Inflammatory macrophage treated with lipopolysaccharide for 1 hour (primary cell): ENCODE measurements at places on chromosomes 16 and 17.
A peak's percentile ranks its signal among the peaks of the same experiment; 100 is the strongest.

- no peak for DNase-seq
Observed at GRCh38 chr16:88904676-88905365, 38.4 kb upstream of the PABPN1L start.

GRCh38 chr16:12146966-12147365 lies 170.4 kb downstream of the SNX29 start:
- no peak for DNase-seq

- no peak for DNase-seq
Observed at GRCh38 chr17:752620-753219, 656 bp upstream of the GEMIN4 start.

- DNase-seq, result no peak
Observed at GRCh38 chr17:34578656-34579016, 746 bp upstream of the TMEM132E start.

GRCh38 chr16:74052016-74052415 lies 244.6 kb upstream of the PSMD7 start:
- DNase-seq, result peak; percentile 2

- DNase-seq, result peak; percentile 47
Observed at GRCh38 chr17:10652984-10653659, 4.0 kb downstream of the MYH3 start.

DNA sequence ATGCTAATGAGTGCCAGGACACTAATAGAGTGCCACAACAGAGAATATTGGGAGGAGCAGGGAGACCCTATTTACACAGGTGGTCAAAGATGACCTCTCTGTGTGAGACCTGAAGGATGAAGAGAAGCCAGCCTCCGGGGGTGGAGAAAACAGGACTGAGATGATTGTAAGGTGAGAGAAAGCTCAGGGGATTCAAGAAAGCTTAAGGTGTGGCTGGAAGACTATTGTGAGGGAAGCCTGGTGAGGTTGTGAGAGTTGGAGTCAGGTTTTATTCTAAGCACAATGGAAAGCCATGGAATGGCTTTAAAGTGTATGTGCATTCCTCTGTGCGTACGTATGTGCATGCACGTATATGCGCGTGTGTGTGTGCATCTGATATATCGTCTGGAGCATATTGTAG lies 10.4 kb upstream of the MARCHF10 start:
- no peak for DNase-seq

DNA sequence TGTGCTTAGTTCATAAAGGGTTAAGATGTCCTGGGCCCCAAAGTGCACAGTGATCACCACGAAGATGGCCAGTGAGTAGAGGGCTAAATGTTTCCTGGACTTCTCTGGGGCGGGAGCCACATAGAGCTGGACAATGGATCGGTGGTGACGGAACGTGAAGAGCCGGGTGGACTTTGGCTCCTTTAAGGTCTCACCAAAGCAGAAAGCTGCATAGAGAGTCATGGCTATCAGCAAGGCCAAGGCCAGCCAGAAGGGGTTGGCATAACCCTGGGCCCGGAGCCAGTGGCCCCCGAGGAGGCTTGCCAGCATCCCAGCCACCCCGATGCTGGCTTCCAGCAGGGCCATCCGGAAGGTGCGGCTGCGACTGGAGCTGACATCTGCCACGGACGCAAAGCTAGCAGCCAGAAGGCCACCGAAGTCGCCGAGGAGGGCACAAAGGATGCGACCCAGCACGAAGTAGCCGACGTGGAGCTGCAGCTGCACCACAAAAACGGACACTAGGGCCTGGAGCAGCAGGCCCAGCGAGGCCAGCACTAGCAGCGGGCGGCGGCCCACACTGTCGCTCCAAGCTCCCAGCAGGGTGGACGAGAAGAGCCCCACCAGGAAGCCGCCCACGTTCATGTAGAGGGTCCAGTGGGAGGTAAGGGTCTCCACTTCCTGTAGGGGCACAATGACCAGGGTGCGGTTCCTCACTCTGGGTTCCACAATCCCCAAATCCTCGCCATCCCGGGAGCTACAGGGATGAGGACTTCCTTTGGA lies 1.0 kb downstream of the SLC46A1 start:
- no peak for DNase-seq

DNA sequence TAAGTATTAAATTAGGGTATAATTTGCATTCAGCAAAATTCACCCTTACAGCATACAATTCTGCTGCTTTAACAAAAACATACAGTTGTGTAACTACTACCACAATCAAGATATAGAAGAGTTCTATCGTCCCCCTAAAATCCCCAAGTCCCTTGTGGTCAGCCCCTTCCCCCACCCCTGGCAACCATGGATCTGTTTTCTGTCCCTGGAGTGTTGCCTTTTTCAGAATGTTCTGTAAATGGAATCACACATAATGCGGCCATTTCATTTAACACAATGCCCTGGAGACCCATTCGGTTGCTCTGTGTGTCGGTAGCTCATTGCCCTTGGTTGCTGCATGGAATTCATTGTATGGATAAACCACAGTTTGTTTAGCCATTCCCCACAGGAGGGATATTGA lies 190.2 kb downstream of the IRX5 start:
- DNase-seq, result no peak

DNA sequence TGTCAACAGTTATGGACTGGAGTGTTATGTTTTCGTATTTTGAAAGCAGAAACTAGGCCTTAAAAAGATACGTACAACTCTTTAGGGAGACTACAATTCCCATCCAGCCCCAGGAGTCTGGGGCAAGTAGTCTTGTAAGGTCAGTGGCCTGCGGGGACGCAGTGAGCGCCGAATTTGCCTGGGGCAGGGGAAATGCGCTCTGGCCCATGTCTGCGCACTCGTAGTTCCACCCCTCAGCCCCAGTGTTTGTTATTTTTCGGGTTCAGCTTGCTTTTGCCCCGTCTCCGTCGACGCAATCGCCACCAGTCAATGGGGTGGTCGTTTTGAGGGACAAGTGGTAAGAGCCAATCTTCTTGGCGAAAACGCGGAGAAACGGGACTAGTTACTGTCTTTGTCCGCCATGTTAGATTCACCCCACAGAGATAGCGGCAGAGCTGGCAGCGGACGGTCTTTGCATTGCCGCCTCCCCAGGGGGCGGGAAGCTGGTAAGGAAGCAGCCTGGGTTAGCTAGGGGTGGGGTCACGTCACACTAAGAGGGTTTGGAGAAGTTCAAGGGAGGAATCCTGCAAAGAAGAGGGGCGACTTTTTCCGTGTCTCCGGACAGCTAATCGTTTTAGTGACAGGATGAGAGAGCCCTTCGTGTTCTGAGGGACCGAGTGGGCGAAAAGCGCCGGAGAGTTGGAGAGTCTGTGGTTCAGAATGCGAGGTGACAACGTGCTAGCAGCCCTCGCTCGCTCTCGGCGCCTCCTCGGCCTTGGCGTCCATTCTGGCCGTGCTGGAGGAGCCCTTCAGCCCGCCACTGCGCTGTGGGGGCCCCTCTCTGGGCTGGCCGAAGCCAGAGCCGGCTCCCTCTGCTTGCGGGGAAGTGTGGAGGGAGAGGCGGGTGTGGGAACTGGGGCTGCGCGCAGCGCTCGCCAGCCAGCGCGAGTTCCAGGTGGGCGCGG lies 1.1 kb upstream of the BRCA1 start:
- no peak for DNase-seq

- peak; percentile 4 for DNase-seq
Observed at GRCh38 chr17:81682565-81683207, 911 bp downstream of the ARL16 start.

DNA sequence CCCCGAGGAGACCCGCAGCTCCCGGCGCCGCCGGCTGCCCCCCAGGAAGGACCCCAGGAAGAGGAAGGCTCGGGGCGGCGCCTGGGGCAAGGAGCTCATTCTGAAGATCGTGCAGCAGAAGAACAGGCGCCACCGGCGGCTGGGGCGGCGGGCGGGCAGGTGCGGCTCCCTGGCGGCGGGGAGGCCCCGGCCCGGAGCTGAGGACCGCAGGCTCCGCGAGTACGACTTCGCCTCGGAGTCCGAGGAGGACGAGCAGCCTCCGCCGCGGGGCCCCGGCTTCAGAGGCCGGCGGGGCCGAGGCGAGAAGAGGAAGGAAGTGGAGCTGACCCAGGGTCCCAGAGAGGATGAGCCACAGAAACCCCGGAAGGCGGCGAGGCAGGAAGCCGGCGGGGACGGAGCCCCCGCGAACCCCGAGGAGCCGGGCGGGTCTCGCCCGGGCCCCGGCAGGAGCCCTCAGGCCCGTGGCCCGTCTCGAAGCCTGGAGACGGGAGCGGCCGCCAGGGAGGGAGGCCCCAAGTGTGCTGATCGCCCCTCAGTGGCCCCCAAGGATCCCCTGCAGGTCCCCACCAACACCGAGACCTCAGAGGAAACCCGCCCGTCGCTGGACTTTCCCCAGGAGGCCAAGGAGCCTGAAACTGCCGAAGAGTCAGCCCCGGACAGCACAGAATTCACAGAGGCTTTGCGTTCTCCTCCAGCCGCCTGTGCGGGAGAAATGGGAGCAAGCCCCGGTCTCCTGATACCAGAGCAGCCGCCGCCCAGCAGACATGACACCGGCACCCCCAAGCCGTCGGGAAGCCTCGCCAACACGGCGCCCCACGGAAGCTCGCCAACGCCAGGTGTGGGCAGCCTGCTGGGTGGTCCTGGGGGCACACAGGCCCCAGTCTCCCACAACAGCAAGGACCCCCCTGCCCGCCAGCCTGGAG lies 22.3 kb upstream of the ZFPM1 start:
- DNase-seq, result peak; percentile 49

DNA sequence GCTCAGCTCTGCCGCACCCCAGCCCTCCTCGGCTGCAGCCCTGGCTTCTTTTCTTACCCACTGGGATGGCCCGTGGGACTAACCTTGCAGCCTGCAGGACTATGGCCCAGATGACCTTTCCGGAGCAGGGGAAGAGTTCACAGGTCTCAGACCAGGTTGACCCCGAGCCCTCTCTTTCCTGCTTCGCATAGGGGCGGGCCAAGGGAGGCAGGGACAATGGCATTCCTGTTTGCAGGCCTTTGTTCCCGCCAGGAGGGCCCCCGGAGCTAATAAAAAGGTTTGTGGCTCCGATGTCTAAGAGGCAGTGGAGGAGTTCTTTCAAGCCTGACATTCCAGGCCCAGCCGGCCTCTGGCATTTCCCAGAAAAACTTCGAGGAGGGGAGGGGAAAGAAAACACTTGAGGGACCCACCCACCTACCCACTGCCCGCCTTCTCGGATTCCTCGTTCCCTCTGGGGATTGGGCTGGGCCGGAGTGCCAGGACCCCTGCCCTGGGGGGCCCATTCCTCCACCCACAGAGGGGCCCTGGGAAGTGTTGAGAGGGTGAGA lies 5.8 kb upstream of the SOCS3 start:
- DNase-seq, result no peak

DNA sequence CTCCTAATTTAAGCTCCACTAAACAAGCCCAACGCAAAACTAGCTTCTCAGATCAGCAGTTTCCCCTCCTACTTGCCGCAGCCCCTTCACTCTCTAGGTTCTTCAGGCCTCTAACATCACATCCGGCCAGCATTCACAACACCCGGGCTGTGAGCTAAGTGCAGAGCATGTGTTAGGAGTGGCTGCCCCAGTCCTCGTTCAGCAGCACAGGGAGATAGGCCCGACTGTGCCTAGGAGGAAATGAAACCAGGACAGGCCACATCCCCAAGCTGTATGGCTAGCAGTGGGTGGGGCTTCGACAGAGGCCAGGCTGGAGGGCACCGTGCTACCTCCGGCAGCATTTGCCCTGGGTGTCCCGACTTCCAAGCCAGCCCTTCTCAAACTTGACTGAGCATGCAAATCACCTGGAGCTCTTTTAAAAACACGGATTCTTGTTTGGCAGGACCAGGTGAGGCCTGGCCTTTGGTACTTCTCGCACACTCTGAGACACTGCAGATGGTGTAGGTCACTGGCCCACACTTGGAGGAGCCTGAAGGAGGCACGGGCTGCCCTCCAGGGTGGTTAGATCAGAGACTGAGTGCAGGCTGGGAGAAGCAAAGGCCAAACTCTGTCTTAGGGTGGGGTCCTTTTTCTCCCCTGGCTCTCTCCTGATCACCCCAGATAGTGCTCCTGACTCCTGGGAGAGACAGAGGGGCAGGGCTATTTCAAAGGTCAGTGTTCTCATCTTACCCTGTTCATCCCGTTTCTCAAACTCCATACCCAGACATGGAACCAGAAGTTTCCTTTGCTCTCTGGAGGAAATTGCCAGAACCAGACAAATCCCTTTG lies 202.0 kb downstream of the C16orf78 start:
- DNase-seq, result peak; percentile 69

DNA sequence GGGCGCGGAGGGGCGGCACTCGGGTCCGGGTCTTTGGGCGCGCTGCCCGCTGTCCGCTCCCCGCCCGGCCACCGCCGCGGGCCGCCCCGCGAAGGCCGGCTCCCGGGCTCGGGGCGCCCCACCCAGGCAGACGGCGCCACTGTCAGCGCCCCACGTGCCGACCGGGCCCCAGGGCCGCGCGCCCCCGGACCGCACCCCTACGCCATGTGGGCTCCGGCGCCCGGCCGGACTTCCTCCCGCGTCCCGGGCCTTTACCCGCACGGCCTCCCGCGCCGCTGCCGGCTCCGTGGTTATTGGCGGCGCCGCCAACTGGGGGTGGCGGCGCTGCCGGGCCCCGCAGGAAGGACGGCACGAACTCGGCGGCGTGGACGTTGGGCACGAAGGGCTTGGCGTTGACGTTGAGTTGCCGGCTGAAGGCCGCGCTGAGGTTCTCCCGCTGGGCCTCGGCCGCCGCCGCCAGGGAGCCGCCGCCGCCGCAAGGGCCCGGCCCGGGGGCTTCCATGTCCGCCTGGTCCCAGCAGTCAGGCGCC lies 577 bp downstream of the GSPT1 start:
- peak; percentile 50 for DNase-seq

DNA sequence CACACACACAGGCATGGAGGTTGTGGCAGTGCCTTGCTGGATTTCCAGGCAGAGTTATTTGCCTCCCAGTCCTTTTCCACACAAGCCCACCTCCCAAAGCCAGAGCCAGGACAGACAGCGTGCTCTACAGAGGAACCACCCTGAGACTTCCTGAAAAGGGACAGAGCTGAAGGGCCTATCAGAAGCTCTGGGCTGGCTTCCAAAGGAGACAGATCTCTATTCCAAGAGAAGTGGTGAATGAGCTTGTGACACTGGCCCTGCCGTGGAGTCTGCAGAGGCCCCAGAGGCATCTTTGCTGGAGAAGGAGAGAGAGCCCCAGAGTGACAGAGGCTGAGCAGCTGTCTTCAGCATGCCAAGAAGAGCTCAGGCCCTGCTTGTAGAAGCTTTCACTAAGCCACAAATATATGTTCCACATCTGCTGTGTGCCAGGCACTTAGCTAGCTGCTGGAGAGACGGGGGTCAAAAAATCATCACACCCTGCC lies 8.3 kb upstream of the LPCAT2 start:
- peak; percentile 47 for DNase-seq
